CD4-positive, alpha-beta T cell (primary cell): ENCODE measurements at places on chromosomes 3 and 15.

- DNase-seq = no peak
- no peak overlapping the region for H3K4me3 ChIP-seq
- no peaks in the 10 kb centered on the region for H3K36me3 ChIP-seq
Measured at GRCh38 chr3:177968891-177969290, 567.3 kb upstream of the KCNMB2 start.

- no peak overlapping the region for H3K4me3 ChIP-seq
- no peak overlapping the region for H3K27ac ChIP-seq
- peaks cover 19% of the 10 kb centered on the region for H3K27me3 ChIP-seq
Measured at GRCh38 chr15:82064824-82065223, 19.0 kb upstream of the MEX3B start.

DNA sequence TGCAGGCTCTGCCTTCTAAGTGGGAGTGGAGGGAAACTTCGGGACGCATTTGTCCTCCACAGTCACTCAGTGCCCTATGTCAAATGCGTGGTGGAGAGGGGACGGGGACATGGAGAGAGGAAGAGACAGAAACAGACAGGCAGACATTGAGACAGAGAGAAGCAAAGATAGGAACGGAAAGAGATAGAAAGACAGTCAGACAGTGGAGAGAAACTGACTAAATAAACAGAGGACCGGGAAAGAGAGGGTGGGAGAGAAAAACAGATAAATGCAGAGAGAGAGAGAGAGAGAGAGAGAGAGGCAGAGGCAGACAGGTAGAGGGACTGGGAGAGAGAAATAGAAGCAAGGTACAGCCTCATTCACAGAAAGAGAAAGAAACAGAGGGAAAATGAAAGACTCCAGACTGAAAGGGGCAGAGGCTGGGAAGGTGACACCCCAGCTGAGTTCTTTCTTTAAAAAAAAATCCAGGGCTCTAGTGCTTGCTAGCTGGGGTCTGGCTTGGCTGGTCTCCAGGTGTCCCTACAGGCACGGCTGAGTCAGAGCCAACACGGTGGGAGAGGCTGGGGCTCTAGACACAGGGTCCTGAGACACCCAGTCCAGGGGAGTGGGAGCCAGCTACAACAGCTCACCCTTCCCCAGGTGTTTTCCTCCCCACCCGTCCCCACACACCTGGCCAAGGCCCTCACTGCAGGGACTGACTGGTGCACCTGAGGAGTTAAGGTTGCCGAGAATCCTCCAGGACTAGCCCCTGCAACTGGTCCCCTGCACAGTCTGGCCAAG, 506.1 kb upstream of the PROK2 start:
- no peaks in the 10 kb centered on the region for H3K36me3 ChIP-seq
- H3K4me3 ChIP-seq = no peak overlapping the region
- DNase-seq = no peak
- peaks cover 6% of the 10 kb centered on the region for H3K27me3 ChIP-seq
- H3K27ac ChIP-seq = no peak overlapping the region
- peaks cover 14% of the 10 kb centered on the region for H3K4me1 ChIP-seq

DNA sequence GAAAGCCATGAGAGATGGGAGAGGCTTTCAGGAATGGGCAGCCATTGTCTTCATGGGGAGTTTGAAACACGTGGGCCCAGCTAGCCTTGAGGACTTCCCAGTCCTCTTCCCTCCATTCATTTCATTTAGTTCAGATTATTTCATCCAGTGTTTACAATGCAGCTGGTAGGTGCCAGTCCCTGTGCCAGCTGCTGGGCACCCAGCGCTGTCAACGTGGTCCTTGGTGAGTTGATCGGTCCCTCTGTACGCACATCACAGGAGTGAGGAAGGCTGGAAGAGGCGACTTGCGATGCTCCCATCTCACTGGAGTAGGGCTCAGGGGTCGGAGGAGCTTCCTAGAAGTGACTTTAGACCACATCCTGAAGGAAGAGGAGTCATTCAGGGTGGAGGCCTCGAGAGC, 206.4 kb upstream of the BHLHE40 start:
- H3K27me3 ChIP-seq = no peaks in the 10 kb centered on the region
- no peak overlapping the region for H3K27ac ChIP-seq
- peaks cover 47% of the 10 kb centered on the region for H3K36me3 ChIP-seq
- H3K4me1 ChIP-seq = no peaks in the 10 kb centered on the region
- DNase-seq = no peak

GRCh38 chr3:179760944-179761343, 108.1 kb downstream of the USP13 start:
- H3K4me1 ChIP-seq = no peaks in the 10 kb centered on the region
- DNase-seq = peak; percentile 9
- peaks cover 8% of the 10 kb centered on the region for H3K36me3 ChIP-seq
- no peak overlapping the region for H3K4me3 ChIP-seq

DNA sequence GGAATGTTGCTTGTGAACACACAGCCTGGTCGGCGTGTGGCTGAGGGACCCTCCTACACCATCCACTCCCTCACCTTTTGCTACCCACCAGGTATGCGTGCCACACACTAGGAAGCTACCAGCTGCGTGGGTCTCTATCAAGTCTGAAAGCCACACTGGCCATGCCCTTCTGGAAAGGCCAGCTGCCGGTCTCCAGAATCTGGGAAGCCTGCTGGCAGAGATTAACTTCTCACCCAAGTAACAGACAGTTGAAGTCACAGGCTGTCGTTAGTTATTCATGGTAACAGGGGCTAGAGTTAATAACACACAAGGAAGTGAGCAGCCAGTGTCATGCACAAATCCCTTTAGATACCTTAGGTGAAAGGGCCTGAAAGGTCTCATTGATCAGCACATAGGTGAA, 48.1 kb downstream of the SUSD5 start:
- no peaks in the 10 kb centered on the region for H3K36me3 ChIP-seq
- DNase-seq = no peak
- H3K4me3 ChIP-seq = no peak overlapping the region

DNA sequence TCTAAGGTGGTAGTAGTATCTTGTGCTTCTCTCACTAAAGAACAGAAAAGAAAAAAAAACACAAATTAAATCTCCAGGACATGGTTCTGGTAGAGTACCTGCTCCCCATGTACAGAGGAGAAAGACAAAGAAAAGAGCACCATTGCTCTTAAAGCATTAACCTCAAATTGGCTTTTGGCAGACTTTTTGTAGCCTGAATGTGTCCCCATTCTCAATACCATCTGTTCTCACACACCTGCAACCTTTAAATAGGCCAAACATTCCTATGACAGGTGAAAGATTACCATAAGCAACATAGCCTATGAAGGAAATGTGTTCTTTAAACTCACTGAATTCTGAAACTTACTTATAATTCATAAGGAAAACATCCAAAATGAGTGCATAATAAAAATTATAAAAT, 68.0 kb downstream of the TIPARP start:
- H3K27me3 ChIP-seq = no peaks in the 10 kb centered on the region
- no peak for DNase-seq

DNA sequence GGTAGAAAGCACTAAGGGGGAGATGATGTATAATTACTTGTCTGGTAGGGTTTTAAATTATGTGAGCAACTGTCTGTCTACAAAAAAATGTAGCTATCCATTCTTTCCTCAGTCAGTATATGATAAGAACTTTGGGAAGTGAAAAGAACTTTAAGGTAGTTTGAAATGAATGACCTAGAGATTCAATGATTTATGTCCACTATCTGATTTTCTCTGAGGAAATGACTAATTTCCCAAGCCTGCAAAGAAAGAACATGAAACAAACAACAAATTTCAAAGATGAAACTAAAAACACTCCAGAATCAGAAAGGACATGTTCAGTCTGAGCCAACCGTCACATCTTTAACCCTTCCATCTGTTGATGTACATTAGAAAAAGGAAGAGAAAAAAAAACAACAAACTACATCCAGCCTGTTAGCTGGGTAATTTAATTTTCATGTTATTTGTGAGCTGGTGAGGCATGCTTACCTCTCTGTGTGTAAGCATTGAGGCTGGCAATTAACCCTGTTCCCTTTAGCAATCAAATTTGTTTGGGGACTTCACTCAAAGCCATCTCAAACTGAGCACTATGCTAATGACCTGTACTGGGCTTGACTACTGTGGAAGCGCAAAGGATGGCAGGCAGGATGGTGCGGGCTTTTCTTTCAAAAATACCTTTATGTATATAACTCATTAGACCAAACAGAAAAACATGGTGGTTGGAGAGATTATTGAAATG, 220.1 kb downstream of the TUSC7 start:
- H3K27me3 ChIP-seq = no peaks in the 10 kb centered on the region
- no peak for DNase-seq
- H3K4me1 ChIP-seq = no peaks in the 10 kb centered on the region
- H3K27ac ChIP-seq = no peak overlapping the region

DNA sequence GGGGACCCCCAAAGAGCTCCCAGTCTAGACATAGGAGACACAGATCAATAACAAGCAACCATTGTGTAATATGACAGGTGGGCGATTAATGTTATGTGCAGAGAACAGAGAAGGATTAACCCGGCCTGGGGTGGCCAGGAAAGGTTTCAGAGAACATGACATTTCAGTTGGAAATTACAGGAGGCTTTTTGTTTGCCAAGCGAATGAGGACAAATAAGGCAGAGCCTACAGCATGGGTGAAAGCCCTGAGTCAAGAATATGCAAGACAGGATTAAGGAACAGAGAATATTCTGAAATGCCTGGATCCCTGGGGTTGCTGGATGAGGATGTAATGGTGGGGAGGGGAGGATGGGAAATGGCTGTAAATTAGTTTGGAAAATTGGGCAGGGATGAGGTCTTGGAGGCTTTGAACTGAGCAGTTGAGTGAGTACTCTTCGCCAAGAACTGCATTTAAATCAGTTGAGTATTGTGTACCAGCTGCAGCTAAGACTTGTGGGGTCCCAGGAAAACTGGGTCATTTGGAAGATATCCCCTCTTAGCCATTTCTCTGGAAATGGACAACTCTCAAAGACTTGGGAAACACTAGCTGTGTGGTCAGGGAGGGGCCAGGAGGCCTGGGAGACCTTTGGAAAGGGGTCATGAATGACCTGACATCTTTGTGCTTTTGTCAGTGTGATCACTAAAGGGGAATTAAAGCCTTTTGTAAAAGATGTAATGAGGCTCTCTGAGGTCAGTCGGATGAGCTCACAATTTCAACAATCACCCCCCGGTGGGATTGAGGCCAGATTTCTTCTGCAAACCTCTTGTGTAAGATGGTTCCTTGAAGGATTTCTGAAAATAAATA, 198.6 kb upstream of the NR2E3 start:
- no peaks in the 10 kb centered on the region for H3K4me1 ChIP-seq
- H3K4me3 ChIP-seq = no peak overlapping the region
- no peak overlapping the region for H3K27ac ChIP-seq

DNA sequence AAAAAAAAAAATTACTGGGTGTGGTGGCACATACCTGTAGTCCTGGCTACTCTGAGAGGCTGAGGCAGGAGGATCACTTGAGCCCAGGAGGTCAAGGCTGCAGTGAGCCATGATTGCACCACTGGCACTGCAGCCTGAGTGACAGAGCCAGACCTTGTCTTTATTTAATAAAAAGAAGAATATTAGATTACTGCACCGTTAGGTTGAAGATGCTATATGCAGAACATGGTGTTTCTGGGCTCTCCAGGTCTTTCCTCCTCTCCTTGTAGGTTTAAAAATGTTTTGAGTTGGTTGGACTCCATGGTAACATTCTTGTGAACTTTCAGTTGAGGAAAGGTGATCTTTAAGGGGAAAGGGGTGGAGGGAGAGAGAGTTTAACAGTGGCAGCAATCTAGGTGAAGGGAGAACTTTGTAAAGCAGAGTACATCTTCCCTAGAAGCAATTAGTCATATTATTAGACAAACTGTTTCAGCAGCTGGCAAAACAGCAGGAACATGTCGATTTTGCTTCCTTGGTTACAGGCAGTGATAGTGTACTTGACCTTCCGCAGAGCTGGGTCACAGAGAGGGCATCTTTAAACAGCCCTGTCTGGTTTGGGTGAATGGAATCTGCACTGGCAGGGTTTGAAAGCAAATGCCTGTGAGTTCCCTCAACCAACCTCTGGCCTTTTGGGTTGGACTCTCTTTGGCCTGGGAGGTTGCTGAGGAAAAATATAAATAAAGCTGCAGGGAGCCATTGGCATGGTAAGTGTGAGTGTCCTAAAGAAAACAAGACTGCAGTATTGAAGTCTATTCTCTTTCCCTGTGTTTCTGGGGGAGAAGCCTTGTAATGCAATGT, 42.8 kb downstream of the NR2C2 start:
- no peak overlapping the region for H3K27ac ChIP-seq
- H3K27me3 ChIP-seq = no peaks in the 10 kb centered on the region
- H3K4me3 ChIP-seq = no peak overlapping the region
- H3K36me3 ChIP-seq = no peaks in the 10 kb centered on the region

DNA sequence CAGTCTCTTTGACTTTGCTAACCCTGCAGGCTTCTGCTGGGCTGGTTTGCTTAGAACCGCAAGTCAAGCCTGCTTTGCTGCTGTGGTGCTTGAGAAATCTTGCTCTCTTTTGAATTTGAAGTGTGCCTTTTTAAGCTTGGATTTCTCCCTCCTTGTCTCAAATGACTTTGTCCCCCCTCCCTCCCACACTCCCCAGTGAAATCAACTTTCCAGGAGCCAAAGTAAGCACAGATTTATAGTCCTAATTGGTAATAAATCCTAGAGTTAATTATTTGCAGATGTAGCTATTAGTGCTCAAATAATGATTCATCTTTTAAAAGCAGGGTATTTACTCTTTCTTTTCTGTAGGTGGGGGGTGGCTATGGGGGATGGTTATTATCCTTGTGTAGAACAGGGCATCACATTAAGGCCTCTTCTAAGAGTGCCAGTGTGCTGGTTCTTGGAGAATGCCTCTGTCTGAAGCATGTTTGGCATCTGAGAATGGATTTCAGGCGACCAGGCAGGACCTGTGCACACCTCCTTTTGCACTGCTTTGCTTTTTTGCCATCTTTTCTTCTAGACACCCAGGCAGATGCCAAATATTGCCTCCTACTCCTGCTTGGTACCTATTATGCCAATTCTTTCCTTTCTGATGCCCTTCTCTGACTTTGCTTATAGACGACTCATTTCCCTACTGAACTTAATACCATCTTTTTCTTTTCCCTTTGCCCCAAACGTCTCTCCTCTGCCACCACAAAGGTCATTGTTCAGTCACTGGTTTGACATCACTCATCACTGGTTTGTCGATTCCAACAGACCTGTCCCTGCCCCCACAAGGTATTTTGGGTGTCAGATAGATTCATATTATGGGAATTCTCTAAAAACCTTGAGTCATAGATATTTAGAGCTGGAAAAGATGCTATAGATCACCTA, 50.7 kb downstream of the CLDN11 start:
- H3K4me1 ChIP-seq = no peaks in the 10 kb centered on the region
- peaks cover 2% of the 10 kb centered on the region for H3K27me3 ChIP-seq
- no peak for DNase-seq

GRCh38 chr3:115146032-115146417, 1.1 kb downstream of the ZBTB20 start:
- no peaks in the 10 kb centered on the region for H3K27me3 ChIP-seq
- DNase-seq = peak; percentile 33
- H3K4me1 ChIP-seq = peaks cover 17% of the 10 kb centered on the region

- no peak for DNase-seq
- H3K4me3 ChIP-seq = no peak overlapping the region
- H3K27ac ChIP-seq = no peak overlapping the region
- H3K36me3 ChIP-seq = peaks cover 92% of the 10 kb centered on the region
- H3K4me1 ChIP-seq = no peaks in the 10 kb centered on the region
Measured at GRCh38 chr3:14472471-14473351, 67.4 kb downstream of the GRIP2 start.

- no peak overlapping the region for H3K4me3 ChIP-seq
- no peaks in the 10 kb centered on the region for H3K36me3 ChIP-seq
- H3K4me1 ChIP-seq = no peaks in the 10 kb centered on the region
Measured at GRCh38 chr3:2659896-2660295, 450.3 kb downstream of the IL5RA start.
